Keratinocyte (primary cell): ENCODE measurements at places on chromosomes 12 and 14. TPM values are rescaled to one million over a fixed set of nuclear protein-coding genes. Genes with fewer than 3 reads are reported as not detected.

GRCh38 chr12:52873832-52874572 is 25.2 kb upstream of the KRT78 start:
- no peak for DNase-seq

DNA sequence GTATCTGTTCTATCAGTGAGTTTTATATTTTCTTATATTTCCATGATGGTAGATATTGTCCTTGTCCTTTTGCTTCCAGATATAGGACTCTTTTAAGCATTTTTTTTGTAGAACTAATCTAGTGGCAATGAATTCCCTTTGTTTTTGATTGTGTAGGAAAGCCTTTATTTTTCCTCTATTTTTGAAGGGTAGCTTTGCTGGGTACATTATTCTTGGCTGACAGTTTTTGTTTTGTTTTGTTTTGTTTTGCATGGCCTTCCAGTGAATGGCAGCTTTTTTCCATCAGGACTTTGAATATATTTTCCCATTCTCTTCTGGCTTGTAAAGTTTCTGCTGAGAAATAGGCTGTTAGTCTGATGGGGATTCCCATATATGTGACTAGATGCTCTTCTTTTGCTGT is 70.2 kb upstream of the MUCL1 start:
- DNase-seq = no peak

DNA sequence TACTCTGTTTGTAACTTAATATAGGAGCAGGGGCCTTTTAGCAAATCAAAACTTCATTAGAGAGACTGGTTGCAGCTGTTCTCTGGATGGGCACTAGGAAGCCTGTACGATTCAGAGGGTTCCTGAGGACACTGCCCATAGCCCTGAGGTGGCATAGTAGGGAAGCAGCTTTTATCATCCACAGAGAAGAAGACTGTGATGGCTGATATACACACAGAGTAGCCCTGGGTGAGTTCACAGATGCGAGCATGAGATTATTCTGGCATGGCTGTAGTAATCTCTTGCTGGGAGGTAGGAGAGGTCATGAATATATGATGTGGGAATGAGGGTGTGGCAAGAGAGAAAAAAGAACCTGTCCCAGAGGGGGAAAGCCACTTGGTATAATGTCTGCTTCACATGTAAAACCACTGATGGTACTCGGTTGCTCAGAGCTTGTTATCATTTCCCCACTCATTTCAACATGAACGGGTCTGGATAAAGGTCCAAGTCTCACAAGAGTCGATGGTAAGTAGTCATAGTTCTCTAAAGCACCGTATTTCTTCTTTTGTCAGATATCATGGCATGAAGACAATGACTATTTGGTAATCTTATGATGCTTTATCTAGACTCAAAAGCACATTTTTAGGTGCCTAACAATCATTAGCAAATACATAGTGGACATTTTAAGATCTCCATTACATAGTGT is 52.0 kb downstream of the PEBP1 start:
- DNase-seq = no peak

GRCh38 chr14:72154645-72155378 is 222.6 kb downstream of the RGS6 start:
- DNase-seq = no peak

Gene ARMH4
- polyA plus RNA-seq = 0.55 to 0.57 TPM (median 0.56 TPM) in 3 replicates

Gene ARG2
- polyA plus RNA-seq = 3.5 to 9.4 TPM (median 8.2 TPM) in 3 replicates

DNA sequence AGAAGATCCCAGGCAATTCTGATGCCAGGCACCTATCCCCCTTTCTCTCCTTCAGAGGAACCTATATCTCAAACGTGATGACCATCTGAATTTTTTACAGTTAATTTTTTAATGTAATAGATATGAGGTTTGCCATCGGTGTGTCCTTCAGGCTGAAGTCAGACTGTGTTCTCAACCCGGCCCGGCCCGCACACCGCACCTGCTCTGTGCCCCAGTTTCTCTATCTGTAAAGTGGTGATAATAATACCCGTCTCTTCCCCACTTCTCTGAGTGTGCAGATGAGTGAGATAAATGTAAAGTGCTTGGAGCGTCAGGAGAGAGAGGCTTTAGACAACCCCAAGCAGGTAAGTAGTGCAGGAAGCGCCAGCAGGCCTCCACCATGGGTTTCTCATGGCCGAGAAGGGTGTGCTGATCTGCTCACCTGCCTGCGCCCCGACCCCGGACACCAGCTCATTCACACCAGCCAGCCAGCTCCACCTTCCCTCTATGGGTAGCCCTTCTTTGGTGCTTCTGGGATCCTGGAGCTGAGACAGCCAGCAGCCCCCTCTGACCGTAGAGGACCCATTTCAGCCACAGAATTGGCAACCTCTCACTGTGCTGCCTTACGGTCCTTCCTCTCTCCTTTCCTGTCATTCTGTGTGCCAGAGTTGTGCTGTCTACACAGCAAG is 80.0 kb downstream of the ZFP36L1 start:
- no peak for DNase-seq

- DNase-seq = no peak
These were observed 207.9 kb upstream of the BCL2L14 start for GRCh38 chr12:11862798-11863197.

GRCh38 chr12:14650789-14651188 is 45.6 kb downstream of the GUCY2C start:
- no peak for DNase-seq

- DNase-seq = no peak
These were observed 59.2 kb upstream of the RTRAF start for GRCh38 chr14:51929910-51930682.

Gene LMNTD1
- 0.14 to 0.42 TPM in 2 of 3 replicates, not detected in the other for polyA plus RNA-seq

Gene PHLDA1
- polyA plus RNA-seq = 107 to 144 TPM (median 118 TPM) in 3 replicates

DNA sequence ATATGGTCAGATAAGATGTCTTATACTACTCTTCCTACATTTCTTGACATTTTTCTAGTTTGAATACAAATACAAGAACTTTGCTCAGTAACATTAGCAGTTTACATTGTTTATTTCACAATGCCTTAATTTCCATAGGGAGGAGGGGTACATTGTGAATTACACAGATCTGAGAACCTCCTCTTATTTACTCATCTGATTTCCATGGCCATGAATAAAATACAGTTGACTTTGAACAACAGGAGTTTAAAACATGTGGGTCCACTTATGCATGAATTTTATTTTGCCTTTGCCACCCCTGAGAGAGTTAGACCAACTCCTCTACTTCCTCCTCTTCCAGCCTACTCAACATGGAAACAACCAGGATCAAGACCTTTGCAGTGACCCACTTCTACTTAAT is 67.7 kb downstream of the MGST1 start:
- no peak for DNase-seq

GRCh38 chr12:6189028-6189427 is 11.2 kb upstream of the CD9 start:
- DNase-seq = no peak

DNA sequence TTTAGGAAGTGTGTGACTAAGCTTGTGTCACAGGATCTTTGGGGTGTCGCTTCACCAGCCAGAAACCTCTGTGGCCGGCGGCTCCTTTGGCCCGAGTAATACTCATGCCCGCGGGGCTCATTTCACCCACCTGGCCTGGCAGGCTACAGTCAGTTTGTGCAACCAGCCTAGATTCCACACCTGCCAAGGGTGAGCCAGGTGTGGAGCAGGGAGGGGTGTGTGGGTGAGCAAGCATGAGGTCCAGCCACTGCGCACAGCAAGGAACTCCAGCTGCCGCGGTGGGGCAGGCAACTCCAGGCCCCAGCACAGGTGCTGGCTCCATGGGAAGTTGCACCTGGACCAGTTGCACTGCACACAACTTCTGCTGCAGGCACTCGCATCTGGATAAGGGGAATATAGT is 462.3 kb upstream of the LRFN5 start:
- DNase-seq = no peak

Gene KRT71
- polyA plus RNA-seq = not detected in 3 replicates

- DNase-seq = no peak
These were observed 14.1 kb downstream of the CMAS start for GRCh38 chr12:22059976-22060647.

- DNase-seq = no peak
These were observed 428.8 kb downstream of the ZFP36L1 start for GRCh38 chr14:68363843-68364767.

- DNase-seq = peak; percentile 69
These were observed 8.7 kb upstream of the GPR19 start for GRCh38 chr12:12704593-12705230.

DNA sequence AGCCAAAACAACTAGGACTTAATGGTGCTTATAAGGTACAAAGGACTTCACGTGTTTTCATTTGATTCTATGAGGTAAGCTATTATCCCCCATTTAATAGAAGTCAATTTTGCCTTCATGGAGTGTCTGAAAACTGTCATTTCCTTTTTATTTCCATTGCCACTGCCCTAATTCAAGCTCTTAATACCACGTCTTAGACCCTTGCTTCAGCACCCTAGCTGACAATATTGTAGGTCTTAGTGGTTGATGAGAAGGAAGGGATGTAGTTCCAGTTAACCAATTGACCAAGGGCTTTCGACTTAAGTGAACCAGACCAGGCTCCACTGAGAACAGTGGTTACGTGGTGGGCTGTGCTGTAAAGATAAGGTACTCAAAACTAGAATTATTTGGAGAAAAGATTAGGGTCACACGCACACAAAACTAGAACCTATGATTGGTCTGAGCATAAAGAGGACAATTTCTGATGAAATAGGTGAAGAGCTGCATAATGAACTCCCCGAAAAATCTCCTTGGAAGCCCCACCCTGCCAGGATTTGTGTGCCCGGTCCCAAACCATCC is 9.6 kb upstream of the ASIC1 start:
- no peak for DNase-seq

Gene PLBD1
- 3.6 to 13.4 TPM (median 7.2 TPM) in 3 replicates for polyA plus RNA-seq

Gene SLC17A8
- not detected in 3 replicates for polyA plus RNA-seq

- no peak for DNase-seq
These were observed 4.0 kb downstream of the KIF26A start for GRCh38 chr14:104142136-104142945.

GRCh38 chr12:115584156-115584555 is 693.3 kb downstream of the MED13L start:
- DNase-seq = peak; percentile 15

- no peak for DNase-seq
These were observed 763.4 kb downstream of the LRFN5 start for GRCh38 chr14:42370056-42370455.

Gene BATF
- not detected in 3 replicates for polyA plus RNA-seq

- DNase-seq = no peak
These were observed 39.5 kb downstream of the PPM1H start for GRCh38 chr12:62895351-62895877.

GRCh38 chr12:109910969-109911348 is 10.9 kb downstream of the TCHP start:
- no peak for DNase-seq

GRCh38 chr14:54109521-54110120 is 153.0 kb upstream of the BMP4 start:
- no peak for DNase-seq
